ENCODE measurements at places on chromosomes 5 and 9.

DNA sequence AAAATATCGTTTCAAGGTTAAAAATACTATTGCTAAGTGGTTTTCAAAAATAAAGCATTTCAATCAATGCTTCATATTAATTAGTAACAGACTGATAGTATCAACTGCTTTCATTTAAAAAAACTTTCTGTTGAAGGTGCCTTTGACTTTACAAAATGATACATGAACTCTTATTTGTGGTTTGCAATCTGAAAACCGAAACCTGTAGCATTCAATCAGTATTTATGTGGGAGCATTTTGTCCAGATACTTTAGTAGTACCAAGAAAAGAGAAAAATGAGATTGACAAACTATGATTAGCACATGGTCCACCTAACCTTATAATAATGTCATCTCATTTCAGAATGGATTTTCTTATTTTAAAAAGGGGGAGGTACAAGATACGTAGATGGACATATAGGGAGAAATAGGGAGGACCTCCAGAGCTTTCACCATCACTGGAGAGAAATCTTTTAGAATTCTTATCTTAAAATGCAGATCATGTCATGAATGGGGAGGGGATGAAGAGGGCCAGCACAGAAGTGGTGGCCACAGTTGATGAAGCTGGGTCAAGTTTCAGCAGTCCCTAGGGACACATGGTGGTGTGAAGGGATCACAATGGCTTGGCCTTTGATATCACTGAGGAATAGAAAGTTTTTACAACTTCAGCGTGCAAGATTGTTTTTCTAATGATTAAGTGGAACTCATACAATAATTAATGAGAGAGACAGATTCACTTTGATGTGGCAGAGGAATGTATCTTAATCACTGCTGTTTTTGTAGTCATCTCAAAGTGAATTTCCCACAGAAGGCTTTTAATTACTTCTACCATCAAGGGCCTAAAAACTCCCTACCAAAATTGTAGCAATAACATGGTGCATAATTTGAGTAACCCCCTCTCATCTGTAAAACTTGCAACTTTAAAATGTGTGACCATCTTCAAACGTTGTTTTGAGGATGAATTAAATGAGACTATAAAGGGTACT, 322.3 kb upstream of the EDIL3 start:
- no peak for DNase-seq

DNA sequence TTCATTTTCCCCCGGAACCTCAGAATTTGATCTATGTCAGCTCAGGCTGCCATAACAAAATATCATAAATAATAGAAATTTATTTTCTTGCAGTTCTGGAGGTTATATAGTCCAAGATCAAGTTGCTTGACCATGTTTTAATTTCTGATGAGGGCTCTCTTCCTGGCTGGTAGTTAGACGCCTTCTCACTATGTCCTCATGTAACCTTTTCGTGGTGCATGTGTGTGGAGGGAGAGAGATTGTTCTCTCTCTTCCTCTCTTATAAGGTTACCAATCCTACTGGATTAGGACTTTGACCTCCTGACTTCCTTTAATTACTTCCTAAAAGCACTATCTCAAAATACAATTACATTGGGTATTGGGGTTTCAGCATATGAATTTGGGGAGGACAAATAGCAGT, 198.6 kb downstream of the SH3GL2 start:
- no peak for DNase-seq

DNA sequence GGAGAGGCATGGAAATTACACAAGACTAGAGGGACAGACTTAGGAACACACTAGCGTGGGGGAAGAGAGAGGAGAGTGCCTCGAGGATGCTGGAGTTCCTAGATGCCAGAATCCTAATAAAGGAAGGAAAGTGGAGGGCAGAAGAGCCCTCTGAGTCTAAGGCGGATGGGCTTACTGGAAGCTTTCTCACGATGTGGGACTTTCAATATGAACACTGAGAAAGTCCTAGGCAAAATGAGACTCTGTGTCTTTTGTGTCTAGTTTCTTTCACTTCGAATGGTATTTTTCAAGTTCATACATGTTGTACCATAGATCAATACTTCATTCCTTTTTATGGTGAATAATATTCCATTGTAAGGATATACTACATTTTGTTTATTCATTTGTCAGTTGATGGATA, 239.4 kb downstream of the NSG2 start:
- no peak for DNase-seq

- DNase-seq, result no peak
Measured at GRCh38 chr9:130200038-130200849, 28.0 kb downstream of the NCS1 start.

- no peak for DNase-seq
Measured at GRCh38 chr5:142492781-142493281, 168.0 kb upstream of the SPRY4 start.
